ENCODE measurements at places on chromosomes 5 and 9.
A peak's percentile ranks its signal among the peaks of the same experiment; 100 is the strongest.

DNA sequence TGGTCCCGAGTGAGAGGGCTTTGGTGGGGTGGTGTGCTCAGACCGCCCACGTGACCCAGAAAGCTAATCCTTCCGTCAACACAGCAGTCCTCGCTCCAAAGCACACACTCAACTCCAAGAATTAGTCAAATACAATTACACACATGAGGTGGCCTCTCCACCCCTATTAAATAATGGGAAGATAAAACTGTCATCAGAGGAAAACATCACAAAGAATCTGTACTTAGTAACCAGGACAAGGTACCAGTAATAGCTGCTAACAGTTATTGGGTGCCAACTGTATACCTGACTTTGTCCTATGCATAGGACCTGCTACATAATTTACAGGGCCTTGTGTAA lies 222.8 kb downstream of the HSPA4 start:
- DNase-seq, result no peak

DNA sequence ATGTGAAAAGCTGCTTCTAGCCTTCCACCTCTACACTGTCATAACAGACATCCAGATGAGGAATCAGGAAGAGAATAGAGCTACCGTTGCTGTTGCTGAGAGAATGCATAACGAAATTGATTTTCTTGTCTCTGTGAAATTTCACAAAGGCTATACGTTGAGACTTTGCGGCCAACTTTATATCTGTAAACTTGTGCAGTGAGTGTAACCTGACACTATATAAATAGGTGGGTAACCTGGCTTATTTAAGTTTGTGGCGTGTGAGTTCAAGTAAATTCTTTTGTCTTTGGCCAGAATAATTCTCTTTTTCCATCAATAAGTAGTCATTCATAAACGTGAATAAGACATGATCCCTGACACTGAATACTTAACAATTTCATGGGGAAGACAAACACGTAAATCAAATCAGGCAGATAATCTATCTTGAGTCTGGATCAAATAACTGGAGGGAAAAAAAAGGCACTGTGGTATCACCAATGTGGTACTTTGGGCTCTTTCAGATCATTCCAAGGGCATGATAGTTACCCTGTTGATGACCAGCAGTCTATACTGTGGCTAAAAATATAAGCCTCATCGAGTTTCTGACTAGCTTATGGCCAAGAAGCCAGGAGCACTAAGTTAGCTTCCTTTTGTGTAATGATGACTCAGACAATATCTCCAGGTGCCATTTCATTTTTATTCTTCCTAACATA lies 98.2 kb upstream of the RASA1 start:
- no peak for DNase-seq

DNA sequence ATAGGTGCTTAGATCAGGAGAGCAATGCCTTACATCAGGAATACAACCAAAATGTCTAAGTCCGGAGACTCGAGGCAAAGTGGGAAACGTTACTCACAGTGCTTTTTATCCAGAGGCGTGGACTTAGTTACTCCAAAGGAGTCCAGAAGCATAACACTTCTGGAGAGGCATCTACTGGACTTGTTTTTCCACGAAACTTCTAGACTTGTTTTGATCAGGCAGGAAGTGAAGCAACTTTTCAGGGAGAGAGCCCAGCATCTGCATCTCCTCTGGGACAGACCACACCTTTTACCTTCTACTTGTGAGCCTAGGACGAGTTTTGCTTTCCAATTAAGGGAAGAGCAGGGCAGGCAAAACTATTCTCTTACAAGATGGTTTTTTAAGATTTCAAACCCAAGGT lies 1.2 kb upstream of the TJP2 start:
- no peak for DNase-seq

- no peak for DNase-seq
These were observed 84.3 kb downstream of the RAI14 start for GRCh38 chr5:34740389-34740806.

- no peak for DNase-seq
These were observed 227.6 kb upstream of the C9orf72 start for GRCh38 chr9:27800692-27801370.

GRCh38 chr9:101476576-101477208 lies 41.1 kb upstream of the ALDOB start:
- DNase-seq, result no peak

- DNase-seq, result no peak
These were observed 42.5 kb upstream of the MELK start for GRCh38 chr9:36530224-36530623.

DNA sequence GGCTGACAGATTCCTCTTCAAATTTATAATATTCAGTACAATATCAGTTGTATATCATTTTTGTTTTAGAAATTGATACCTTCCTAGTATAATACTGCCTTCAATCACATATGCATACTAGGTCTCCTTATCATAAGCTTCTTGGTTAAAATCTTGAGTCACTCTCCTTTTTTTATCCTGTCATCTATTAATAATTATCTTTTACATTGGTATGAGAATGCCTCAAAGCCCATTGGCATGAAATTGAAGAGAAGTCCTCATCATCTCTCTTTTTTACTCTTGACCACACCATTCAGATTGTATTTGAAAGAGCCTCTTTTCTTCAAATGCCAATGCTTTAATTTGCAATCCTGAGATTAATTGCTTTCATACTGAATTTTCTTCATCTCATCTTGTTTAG lies 810.3 kb downstream of the BRINP1 start:
- no peak for DNase-seq

GRCh38 chr5:82873452-82873851 lies 203.7 kb downstream of the TMEM167A start:
- no peak for DNase-seq

- no peak for DNase-seq
These were observed 73.7 kb downstream of the SLC38A9 start for GRCh38 chr5:55638455-55638854.

DNA sequence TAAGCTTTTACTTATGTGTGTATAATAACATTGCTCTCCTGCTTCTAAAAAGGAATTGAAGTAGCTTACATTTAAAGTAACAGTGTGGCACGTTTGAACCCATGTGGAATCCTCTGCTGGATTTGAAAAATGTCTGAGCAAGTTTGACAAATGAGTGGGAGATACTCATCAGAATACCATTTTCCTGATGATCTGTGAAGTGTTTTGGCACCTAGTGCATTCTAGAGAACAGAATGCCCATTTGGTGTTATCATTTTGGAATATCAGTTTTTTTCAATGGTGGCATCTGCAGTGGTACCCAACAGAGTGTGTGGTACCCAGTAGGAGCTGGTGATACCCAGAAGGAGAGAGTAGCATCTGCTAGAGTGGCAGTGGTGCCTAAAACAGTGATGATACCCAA lies 471.1 kb downstream of the PLK2 start:
- no peak for DNase-seq

DNA sequence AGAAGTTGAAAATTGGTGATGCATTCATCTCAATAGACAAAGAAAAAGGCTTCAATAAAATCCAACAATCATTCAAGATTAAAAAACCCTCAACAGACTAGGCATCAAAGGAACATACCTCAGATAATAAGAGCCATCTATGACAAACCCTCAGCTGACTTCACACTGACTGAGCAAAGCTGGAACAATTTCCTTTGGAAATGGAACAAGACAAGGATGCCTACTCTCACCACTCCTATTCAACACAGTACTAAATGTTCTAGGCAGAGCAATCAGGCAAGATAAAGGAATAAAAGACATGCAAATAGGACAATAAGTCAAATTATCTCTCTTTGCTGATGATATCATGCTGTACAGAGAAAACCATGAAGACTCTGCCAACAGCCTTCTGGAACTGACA lies 1188.1 kb downstream of the DTWD2 start:
- no peak for DNase-seq

GRCh38 chr5:58060996-58061395 lies 398.9 kb downstream of the PLK2 start:
- DNase-seq, result no peak

GRCh38 chr9:112334432-112334841 lies 1.0 kb upstream of the PTBP3 start:
- DNase-seq, result peak; percentile 76

Data from activated CD4-positive, alpha-beta T cell treated with anti-CD3 and anti-CD28 coated beads, Interleukin-2, Interleukin-4, amounts not matched to agents 100 ng/mL and 50 ng/mL, durations not matched to agents 16 hours and 8 hours (primary cell).